ENCODE measurements at places on chromosomes 16 and 17. TPM values are rescaled to one million over a fixed set of nuclear protein-coding genes. Genes with fewer than 3 reads are reported as not detected.

GRCh38 chr16:15484662-15485061 lies 50.3 kb downstream of the BMERB1 start:
- DNase-seq, result no peak
- H3K27me3 ChIP-seq, result peaks cover 2% of the 10 kb centered on the region
- H3K4me3 ChIP-seq, result no peak overlapping the region
- H3K27ac ChIP-seq, result no peak overlapping the region
- no peaks in the 10 kb centered on the region for H3K4me1 ChIP-seq
- H3K36me3 ChIP-seq, result no peaks in the 10 kb centered on the region

DNA sequence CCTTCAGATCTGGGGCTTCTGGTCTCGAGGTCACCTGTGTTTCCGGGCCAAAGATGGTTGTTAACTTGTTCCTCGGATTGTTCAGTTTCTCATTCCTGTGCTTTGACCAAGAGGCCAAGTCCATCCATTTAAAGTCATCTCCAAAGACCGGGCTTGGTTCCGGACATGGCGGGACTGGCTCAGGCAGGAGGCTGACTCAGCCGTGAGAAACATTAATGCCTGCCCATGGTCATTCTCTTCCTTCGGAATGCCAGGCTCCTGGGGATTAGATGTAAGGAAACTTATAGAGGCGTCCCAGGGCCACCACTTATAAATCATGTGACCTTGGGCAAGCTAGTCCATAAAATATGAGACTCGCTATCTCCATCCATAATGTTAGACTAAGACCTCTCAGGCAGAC lies 13.6 kb upstream of the NKD1 start:
- DNase-seq, result no peak
- no peak overlapping the region for H3K27ac ChIP-seq
- no peak overlapping the region for H3K4me3 ChIP-seq
- no peaks in the 10 kb centered on the region for H3K4me1 ChIP-seq
- H3K36me3 ChIP-seq, result no peaks in the 10 kb centered on the region

Gene KRT33A
- not detected for polyA plus RNA-seq

DNA sequence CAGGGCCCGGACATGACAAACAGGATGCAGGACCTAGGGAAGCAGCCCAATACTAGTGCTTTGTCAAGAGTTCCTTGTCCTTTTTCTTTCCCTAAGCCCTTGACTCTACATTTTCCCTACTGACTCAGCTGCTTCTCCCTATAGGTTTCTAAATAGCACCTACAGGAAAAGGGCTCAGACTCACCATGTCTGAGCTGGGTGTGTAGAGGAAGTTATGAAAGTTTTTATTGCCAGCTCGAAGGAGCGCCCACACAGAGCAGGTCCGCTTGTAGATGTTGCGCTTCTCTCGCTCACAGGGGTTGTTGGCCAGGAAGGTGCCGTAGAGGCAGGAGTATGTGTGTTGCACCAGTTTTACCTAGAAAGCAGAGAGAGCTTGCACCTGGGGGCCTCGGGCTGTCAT lies 10.6 kb downstream of the MTMR4 start:
- no peaks in the 10 kb centered on the region for H3K27me3 ChIP-seq
- no peak for DNase-seq
- no peak overlapping the region for H3K4me3 ChIP-seq
- no peaks in the 10 kb centered on the region for H3K4me1 ChIP-seq
- no peak overlapping the region for H3K27ac ChIP-seq

Gene SRL
- polyA plus RNA-seq, result not detected

GRCh38 chr16:58435779-58436178 lies 43.5 kb downstream of the GINS3 start:
- no peak for DNase-seq
- H3K4me1 ChIP-seq, result no peaks in the 10 kb centered on the region
- H3K4me3 ChIP-seq, result no peak overlapping the region
- no peak overlapping the region for H3K27ac ChIP-seq

DNA sequence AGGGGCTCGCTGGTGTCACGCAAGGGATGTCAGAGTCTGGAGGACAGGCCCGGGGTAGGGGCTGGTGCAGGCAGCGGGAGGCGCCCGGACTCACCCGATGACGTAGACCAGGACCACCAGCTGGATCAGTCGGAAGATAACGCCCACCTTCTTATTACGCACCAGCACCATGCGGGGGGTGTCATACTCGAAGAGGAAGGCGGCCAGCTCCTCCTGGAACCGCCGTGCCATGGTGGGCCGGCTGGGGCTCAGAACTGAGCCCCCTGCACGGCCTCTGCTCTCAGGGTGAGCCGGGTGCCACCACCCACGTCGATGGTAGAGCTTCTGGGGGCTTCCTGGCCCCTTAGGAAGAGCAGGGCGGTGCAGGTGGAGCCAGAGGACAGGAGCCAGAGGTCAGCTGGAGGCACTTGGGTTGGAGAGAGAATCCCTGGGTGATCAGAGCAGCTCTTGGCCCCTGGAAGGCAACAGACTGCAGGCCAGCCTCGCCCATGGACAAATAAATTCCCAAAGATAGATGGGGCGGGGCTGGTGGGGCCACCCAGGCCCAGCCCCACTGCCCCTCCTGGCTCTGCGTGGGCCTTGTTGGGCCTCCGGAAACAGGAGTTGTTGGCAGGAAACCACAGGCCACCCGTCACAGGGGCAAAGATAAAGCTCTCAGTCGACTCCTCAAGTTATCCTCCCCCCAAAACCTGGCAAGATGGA lies at the start of gene P2RX1:
Gene P2RX1, minus strand, starts transcription at position 471 of the 702 bp plus-strand sequence. Its CDS starts 240 bp downstream, at position 231.
- H3K36me3 ChIP-seq, result no peaks in the 10 kb centered on the region
- peak within 1 kb of the TSS; percentile 83 for H3K4me3 ChIP-seq
- peak within 1 kb of the TSS; percentile 86 for H3K27ac ChIP-seq
- peak; percentile 54 for DNase-seq
- H3K27me3 ChIP-seq, result peaks cover 5% of the 10 kb centered on the region
- H3K4me1 ChIP-seq, result peaks cover 48% of the 10 kb centered on the region

- DNase-seq, result no peak
- no peak overlapping the region for H3K4me3 ChIP-seq
- H3K27me3 ChIP-seq, result peaks cover 4% of the 10 kb centered on the region
Measured at GRCh38 chr16:74447578-74447977, 26.3 kb upstream of the CLEC18B start.

DNA sequence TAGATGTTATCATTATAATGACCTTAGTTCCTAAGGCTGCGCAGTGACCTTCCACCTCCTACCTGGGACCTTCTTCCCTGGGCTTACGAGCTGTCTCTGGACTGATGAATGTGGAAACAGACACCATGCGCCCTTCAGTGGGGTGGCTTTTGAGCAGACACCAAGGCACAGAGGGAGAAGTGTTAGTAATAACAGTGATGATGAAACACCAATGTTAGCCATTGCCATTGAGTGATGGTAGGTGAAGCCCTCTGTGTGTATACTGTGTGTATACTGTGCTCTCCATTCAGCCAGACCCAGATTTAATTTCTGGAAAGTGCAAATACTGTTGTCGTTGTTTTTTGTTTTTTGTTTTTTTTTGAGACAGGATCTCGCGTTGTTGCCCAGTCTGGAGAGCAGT lies 44.5 kb downstream of the CLEC16A start:
- peaks cover 29% of the 10 kb centered on the region for H3K36me3 ChIP-seq
- H3K4me3 ChIP-seq, result no peak overlapping the region
- no peak for DNase-seq
- H3K4me1 ChIP-seq, result peaks cover 17% of the 10 kb centered on the region

- no peak overlapping the region for H3K4me3 ChIP-seq
- H3K27me3 ChIP-seq, result peaks cover 2% of the 10 kb centered on the region
- no peaks in the 10 kb centered on the region for H3K4me1 ChIP-seq
- H3K27ac ChIP-seq, result no peak overlapping the region
Measured at GRCh38 chr16:68665501-68665900, 20.4 kb downstream of the CDH3 start.

Gene SYNGR3
- polyA plus RNA-seq, result 6.7 TPM

- no peak for DNase-seq
- H3K27me3 ChIP-seq, result peaks cover 5% of the 10 kb centered on the region
- peaks cover 39% of the 10 kb centered on the region for H3K4me1 ChIP-seq
- peak overlapping the region; percentile 88 for H3K27ac ChIP-seq
Measured at GRCh38 chr16:67192781-67193361, 916 bp downstream of the E2F4 start.

Gene LRRC37A3
- 0.58 TPM for polyA plus RNA-seq

Gene COL1A1
- polyA plus RNA-seq, result not detected

Gene GH2
- polyA plus RNA-seq, result not detected

DNA sequence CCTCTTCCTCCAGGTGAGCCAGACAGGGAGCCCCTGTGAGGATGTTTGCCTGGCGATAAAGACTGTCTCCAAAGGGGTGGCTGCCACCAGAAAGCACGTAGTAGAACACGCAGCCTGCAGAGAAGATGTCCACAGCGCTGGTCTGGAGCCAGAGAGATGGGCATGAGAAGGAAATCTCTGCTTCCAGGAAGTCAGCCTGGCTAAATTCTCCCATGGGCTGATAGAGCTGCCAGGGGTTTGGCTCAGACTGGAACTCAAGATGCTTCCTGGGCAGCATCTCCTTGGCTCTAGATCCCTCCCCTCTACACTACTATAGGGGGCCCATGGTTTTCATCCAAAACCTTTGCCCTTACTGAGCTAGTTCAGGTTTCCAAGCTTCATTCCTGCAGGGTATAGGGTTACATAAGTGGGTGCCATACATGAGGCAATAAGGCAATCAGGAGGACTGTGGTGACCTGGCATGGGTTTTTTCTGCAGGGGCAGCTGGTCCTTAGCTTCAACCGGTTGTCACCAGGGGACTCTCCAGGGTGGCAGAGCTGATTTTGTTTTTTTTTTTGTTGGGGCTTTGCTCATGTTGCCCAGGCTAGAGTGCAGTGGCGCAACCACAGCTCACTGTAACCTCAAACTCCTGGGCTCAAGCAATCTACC lies 13.6 kb downstream of the PLK1 start:
- DNase-seq, result no peak
- no peaks in the 10 kb centered on the region for H3K27me3 ChIP-seq
- peaks cover 11% of the 10 kb centered on the region for H3K36me3 ChIP-seq
- H3K4me1 ChIP-seq, result peaks cover 7% of the 10 kb centered on the region

- no peak for DNase-seq
- no peaks in the 10 kb centered on the region for H3K36me3 ChIP-seq
- H3K27me3 ChIP-seq, result peaks cover 5% of the 10 kb centered on the region
- no peak overlapping the region for H3K4me3 ChIP-seq
Measured at GRCh38 chr16:27052007-27052406, 14.7 kb upstream of the C16orf82 start.

DNA sequence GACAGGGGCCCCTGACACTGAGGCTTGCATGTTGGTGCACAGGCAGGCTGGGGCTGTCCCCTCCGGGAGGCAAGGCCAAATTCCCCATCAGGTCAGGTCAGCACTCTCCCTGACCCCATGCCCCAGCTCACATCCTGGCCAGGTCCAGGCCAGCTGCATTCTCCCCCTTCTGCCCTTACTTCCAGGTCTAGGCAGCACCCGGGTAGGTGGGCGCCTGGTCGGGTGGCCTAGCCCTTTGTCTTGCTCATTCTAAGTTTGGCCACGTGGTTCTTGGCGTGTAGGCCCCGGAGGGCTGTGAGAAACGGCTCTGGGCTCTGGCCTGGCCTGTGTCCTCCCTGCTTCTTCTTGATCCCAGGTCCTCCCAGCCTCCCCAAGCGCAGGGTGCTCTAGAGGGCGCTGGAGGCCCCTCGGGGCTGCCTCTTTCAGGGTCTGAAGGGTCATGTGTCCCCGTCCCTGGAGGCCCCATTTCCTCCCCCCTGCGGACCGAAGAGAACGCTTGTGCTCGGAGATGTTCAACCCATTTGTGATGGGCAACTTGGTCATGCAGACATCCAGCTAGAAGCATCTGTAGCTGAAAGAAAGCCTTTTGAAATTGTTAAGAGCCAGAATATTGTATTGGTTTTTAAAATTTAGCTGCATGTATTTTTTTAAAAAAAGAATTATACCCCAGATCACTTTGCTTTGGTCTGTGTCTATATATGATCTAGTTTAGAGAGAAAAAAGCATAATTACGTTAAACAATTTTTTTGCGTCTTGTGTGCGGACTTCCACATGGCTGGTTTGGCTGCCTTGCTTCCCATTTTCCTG lies 6.7 kb downstream of the BAHCC1 start:
- H3K27me3 ChIP-seq, result peaks cover 31% of the 10 kb centered on the region
- H3K4me1 ChIP-seq, result peaks cover 12% of the 10 kb centered on the region
- no peak overlapping the region for H3K27ac ChIP-seq
- H3K4me3 ChIP-seq, result peak overlapping the region; percentile 53
- no peaks in the 10 kb centered on the region for H3K36me3 ChIP-seq

Gene CLEC18C
- not detected for polyA plus RNA-seq

Gene LYRM9
- 9.2 TPM for polyA plus RNA-seq
